ENCODE measurements at places on chromosomes 1 and 21. TPM values are rescaled to one million over a fixed set of nuclear protein-coding genes. Genes with fewer than 3 reads are reported as not detected.

GRCh38 chr1:95196017-95196416 lies 38.0 kb upstream of the RWDD3 start:
- no peak for DNase-seq

CRB1 gene
- total RNA-seq = 0.15 TPM

S100A3 gene
- total RNA-seq = 6.9 TPM

GRCh38 chr1:96515925-96516324 lies 205.7 kb upstream of the PTBP2 start:
- DNase-seq = no peak

NEGR1 gene
- total RNA-seq = 2.0 TPM

GRCh38 chr1:40951943-40952743 lies 27.4 kb upstream of the CTPS1 start:
- DNase-seq = no peak
